ENCODE measurements at places on chromosomes 1 and 21. TPM values are rescaled to one million over a fixed set of nuclear protein-coding genes. Genes with fewer than 3 reads are reported as not detected.

GRCh38 chr1:182143825-182144645, 82.5 kb upstream of the ZNF648 start:
- H3K36me3 ChIP-seq: no peaks in the 10 kb centered on the region
- no peaks in the 10 kb centered on the region for H3K27me3 ChIP-seq
- no peak overlapping the region for H3K27ac ChIP-seq
- DNase-seq: peak; percentile 16

DNA sequence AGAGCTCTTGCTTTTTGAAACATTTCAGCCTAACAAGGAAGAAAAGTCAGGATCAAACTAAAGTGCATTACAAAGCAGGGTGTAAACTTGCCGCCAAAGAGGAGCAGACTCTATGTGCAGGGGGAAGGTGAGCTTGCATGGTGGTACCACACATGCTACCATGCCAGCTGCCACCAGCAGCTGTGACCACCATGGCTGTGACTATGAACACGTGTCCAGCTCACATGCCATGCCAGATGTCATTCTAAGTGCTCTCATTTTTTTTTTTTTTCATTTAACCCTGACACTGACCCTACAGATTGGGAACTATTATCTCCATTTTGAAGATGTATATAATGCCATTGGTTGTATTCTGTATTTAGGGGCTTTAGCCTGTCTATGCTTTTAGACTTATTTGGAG, 79.0 kb downstream of the PCP4 start:
- H3K27me3 ChIP-seq: no peaks in the 10 kb centered on the region
- H3K4me1 ChIP-seq: no peaks in the 10 kb centered on the region
- DNase-seq: no peak
- H3K27ac ChIP-seq: no peak overlapping the region
- H3K36me3 ChIP-seq: no peaks in the 10 kb centered on the region

- H3K36me3 ChIP-seq: no peaks in the 10 kb centered on the region
- H3K4me3 ChIP-seq: no peak overlapping the region
- no peaks in the 10 kb centered on the region for H3K27me3 ChIP-seq
- no peak for DNase-seq
Measured at GRCh38 chr1:12165342-12165741, 1.4 kb upstream of the TNFRSF1B start.

GCSAML gene
- polyA plus RNA-seq: not detected

CFHR3 gene
- polyA plus RNA-seq: not detected
